ENCODE measurements at places on chromosomes 5 and 9.

DNA sequence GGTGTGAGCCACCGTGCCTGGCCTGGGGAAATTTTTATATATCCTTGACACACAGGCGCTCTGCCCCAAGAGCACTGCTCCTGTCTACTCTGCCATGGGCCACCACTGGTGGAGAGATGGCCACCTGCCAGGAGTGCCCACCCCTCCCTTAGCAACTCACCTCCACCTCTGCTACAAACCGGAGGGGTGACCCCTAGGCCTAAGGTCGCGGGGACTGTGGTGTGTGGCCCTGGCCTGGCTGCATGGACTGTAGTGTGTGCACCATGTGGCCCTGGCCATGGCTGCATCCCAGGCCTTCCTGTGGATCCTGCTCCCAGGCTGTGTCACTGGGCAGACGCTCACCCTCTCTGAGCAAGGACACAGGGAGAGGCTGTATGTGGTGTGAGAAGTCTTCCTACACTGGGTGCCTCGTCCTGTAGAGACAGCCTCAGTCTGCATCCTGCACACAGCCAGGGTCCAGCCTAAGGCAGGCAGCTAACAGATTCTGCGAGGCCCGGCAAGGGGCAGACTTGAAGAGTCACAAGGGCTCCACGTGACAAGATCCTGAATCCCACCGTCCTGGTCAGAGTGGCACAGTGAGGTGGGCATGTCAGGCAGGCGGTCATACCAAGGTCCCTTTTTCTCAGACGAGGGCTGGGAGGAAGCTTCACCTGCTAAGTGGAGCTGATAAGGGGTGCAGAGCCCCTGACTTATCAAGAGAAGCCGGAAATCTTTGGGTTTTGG lies 10.3 kb downstream of the NINJ1 start:
- no peak for DNase-seq

DNA sequence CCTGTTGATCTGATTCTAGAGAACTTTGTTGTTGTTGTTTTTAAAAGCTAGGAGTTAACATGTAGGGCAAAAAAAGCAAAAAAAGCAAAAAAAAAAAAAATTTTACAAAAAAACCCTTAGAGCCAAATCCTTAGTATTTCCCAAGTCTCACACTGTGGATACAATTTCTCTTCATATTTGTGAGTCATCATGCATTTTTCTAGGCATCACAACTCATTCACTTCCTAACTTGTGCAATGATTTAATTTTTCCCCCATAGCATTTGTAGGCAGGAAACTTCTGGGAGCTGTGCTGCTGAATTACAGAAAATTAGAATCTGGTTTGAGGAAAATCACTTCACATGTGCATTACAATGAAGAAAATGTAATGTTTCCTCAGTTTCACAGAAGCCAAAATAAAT lies 91.9 kb downstream of the MARCHF3 start:
- no peak for DNase-seq

GRCh38 chr9:3200331-3200774 lies 325.4 kb downstream of the RFX3 start:
- DNase-seq = no peak

GRCh38 chr9:131393622-131394463 lies at the start of gene PRRC2B:
Gene PRRC2B, plus strand, starts transcription at chr9:131394086. Its CDS starts 36,059 bp downstream, at chr9:131430145.
- peak; percentile 70 for DNase-seq

GRCh38 chr5:124677374-124678351 lies 68.8 kb downstream of the ZNF608 start:
- DNase-seq = no peak

GRCh38 chr5:178236679-178237078 lies 4.1 kb upstream of the PHYKPL start:
- DNase-seq = no peak

DNA sequence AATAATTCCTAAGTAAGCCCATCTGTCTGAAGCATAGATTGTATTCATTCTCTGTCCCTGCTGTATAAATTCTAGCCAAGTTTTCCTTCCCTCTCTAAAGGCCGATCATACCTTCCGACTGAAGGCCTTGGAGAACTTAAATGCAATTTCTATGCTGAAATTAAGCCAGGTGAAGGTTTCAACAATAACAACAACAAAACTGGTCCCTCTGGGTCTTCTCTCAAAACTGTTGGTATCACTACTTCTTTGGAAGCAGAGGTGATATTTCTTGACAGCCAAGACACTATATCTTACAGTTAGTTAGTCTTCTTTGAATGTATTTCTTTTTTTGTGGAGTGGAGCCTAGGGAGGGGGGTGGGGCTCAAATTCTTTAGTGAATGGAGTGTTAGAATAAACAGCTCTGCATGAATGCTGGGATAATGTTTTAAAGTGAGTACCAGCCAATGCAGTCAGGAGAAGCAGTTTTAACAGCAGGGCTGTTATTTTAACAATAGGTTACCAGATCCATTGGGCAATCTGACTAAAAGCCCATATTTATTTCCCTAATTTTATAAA lies 508.9 kb downstream of the EBF1 start:
- no peak for DNase-seq

- DNase-seq = no peak
Observed at GRCh38 chr9:31612336-31613030, 772.0 kb upstream of the ACO1 start.

- no peak for DNase-seq
Observed at GRCh38 chr5:170582644-170583330, 79.0 kb downstream of the KCNIP1 start.

GRCh38 chr9:88749420-88749819 lies 214.4 kb downstream of the NXNL2 start:
- no peak for DNase-seq

GRCh38 chr5:73298772-73299630 lies 126.0 kb downstream of the TMEM174 start:
- no peak for DNase-seq

DNA sequence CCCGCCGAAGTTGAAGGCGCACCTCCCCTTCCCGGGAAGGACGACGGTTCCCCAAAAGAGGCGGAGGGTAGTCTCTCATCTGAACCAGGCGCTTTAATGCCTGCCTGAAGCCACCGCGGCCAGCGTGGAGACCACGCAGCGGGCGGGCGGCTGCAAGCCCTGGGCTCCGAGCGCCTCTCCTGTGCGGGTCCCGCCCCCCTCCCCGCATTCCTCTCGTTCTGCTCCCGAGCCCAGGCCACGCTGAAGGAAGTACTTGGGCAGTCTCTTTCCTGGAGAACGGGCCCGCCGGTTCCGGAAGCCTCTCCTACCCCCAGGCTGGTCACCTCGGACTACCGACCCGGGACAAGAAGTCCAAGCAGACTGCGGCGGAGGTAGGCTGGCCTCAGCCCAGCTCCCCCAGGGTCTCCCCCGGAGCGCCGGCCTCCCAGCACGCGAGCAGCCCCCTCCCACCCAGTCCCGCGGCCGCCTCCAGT lies 571 bp downstream of the PPIC start:
- DNase-seq = no peak

- DNase-seq = no peak
Observed at GRCh38 chr5:132837868-132838267, 7.4 kb upstream of the SHROOM1 start.

DNA sequence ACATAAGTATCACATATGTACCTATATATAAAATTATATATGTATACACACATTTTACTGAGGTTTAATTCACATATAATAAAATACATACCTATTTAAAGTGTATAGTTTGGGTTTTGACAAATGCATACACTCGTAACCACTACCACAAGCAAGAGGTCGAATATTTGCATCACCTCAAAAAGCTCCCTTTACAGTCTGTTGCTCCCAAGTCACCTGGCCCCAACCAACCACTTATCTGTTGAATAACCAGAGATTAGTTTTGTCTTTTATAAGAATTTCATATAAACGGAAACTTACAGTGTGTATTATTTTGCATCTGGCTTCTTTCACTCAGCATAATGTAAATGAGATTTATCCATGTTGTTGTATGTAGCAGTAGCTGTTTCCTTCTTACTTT lies 218.9 kb downstream of the MAT2B start:
- no peak for DNase-seq

DNA sequence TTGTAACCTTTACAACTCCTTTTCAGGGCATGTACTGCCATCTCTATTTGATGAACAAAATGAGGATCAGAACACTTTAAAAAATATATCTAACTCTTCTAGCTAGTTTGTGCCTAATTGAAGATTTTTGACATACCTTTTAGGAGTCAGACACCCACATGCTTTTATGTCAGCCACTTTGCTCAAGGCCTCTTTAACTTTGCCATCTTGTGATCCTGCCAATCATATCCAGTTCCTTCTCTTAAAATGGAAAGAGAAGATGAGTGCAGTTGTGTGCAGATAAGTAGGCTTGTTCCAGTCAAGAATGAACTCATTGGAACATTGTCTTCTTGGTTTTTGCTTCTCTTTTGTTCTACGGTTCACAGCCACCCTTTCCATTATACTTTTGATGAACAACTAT lies 425.6 kb upstream of the TNC start:
- no peak for DNase-seq

GRCh38 chr5:39544941-39545340 lies 120.2 kb upstream of the DAB2 start:
- DNase-seq = no peak

DNA sequence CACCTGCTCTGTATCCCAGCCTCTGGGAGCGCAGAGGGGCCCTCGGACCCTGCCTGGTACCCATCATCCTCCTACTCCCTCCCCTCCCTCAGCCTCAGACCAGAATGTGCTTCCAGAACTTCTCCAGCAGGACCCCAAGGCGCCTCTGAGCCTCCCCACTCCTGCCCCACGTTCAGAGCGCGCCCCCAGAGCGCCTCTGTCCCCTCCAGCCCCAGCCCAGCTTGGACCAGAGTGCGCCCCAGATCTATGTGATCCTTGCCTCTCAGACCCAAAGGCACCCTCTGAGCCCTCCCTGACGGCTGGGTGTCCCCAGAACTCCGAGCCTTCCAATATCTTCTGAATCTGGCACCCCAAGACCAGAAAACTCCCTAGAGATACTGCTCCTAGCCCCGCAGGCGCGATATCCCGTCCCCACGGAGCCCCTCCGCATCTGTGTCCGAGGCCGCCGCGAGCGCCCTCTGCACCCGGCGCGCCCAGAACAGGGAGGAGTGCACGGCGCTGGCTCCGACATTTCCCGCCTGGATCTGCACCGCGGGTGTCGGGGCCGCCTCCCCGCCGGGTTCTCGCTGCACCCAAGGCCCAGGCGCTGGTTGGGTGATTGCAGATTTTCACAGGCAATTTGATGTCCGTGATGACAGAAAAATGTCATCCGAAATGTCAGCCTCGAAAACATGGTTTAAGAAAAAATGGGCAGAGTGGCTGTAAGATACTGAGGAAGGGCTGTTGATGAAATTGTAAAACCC lies 522 bp downstream of the BHMT start:
- no peak for DNase-seq

GRCh38 chr9:100472788-100473275 lies at the start of gene TMEFF1:
Gene TMEFF1, plus strand, starts transcription at chr9:100473149. Its CDS starts 396 bp downstream, at chr9:100473545.
- no peak for DNase-seq

DNA sequence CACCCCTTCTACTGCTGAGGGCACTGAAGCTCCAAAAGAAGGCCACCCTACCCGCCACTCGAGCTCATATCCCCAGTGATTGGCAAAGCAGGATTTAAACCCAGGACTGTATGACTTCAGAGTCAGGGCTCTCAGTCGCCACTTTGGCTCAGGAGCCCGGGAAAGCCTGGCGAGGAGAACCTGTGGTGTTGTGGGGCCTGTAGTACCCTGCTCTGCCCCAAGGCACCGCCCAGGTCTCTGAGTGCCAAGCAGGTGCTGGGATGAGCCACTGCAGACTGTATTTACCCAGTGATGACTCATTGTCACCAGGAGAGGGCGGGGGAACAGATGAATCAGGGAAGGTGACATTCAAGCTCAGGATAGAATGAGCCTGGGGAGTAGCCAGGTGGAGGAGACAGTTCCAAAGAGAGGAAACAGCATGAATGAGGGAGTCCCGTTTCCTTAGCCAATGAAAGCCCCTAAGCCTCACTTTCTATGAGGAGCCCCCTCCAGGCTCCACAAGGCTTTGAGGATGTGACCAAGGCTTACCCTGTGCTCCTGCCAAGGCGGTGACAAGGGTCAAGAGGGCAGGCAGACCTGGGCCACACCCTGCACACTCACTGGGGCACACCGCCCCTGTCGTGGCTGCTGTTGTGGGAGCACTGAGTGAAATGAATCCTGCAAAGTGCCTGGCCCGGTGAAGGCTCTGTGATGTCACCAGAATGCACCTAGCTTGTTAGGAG lies 17.8 kb upstream of the DPM2 start:
- peak; percentile 68 for DNase-seq

- no peak for DNase-seq
Observed at GRCh38 chr5:98341038-98342032, 432.1 kb upstream of the RGMB start.

- no peak for DNase-seq
Observed at GRCh38 chr5:57495285-57496086, 12.9 kb upstream of the ACTBL2 start.

GRCh38 chr5:26553079-26553478 lies 485.3 kb downstream of the CDH9 start:
- no peak for DNase-seq

DNA sequence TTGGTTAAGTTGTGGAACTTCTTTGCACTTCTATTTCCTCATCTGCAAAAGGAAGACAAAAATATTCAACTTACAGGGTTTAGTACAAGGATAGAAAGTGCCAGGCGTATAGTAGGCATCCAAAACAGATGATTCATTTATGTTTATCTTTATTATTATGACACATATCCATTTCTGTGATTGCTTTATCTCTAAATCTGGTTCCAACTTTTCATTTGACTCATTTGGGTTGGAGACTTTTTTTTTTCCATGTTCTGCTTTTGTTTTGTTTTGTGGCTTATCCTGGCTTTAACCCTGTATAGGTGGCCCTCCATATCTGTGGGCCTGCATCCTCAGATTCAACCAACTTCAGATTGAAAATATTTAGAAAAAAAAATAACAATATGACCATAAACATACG lies 186.7 kb upstream of the SLC24A2 start:
- no peak for DNase-seq

DNA sequence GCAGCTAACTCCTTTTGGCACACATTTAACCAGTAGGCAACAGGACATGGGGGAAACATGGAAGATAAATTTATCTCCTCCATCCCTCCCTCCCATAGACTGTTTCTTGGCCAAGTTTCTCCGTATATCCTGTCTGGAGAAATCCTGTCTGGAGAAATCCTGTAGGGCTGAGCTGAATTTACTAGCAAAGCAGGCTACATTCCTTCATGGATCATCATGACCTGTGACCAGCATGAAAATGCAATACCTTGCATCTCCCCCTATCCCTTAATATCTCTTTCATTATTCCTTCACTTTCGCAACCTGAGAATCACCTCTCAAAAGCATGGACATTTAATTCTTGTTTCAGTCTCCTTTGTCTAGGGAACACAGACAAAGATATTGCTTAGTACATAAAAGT lies 379.1 kb downstream of the PSAT1 start:
- DNase-seq = no peak

- DNase-seq = no peak
Observed at GRCh38 chr9:4864234-4864661, 71.5 kb downstream of the RCL1 start.

DNA sequence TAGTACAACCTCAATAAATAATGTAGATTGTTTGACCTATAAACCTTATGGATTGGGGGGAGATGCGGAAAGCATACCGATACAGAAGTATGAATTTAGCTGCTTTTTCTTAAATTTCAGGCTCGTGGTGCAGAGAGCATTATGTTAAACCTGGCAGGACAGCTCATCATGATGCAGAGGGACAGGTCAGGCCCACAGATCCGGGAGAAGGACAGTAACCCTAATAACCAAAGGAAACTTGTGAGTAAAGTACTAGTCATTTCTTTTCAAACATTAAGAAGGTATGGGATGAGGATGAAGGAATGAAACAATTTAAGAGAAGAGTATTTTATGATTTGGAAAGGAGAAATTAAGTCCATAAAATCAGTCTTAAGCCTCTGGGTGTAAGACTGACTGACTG lies 70.5 kb downstream of the ERMP1 start:
- DNase-seq = no peak

Measured in effector memory CD8-positive, alpha-beta T cell (primary cell).